ENCODE measurements at places on chromosomes 3 and 15. TPM values are rescaled to one million over a fixed set of nuclear protein-coding genes. Genes with fewer than 3 reads are reported as not detected.

Gene KNG1
- total RNA-seq, result not detected

DNA sequence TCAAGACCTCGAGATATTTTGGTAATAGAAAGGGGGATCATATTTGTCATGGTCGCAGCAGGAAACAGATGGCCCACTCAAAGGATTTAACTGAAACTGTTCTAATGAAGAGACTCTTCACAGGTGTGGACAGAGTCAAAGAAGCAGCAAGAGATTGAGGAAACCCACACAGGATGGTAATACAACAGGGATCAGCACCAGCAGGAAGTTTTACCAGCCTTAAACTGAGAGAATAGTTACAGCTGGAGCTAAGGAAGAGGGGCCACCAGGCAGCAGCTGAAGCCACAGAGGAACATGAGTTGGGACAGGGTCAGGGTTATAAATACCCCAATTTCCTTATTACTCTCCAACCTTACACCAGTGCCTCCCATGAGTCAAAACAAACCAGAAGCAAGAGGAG, 131.8 kb upstream of the UBE2E2 start:
- DNase-seq, result no peak

DNA sequence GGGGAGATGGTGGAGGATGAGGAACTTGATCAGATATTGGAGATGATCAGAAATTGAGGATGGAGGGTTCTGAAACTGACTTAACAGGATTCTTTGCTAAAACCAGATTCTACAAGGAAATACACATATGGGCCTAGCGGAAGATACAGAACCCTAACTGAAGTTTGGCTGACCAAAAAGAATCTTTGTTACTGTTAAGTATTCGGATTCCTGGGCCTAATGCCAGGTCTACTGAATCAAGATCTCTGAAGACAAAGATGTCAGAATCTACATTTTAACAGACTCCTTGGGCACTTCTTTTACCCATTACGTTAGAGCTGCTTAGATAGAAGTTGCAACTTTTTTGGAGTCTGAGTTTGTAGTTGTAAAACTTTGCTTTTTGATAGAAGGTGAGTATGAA, 137.7 kb downstream of the FNDC3B start:
- DNase-seq, result no peak

Gene KBTBD8
- total RNA-seq, result 6.1 TPM

GRCh38 chr3:9704347-9705322, 1.0 kb downstream of the CPNE9 start:
- peak; percentile 50 for DNase-seq

Gene CHRM5
- not detected for total RNA-seq

Gene LRIG1
- 32.4 TPM for total RNA-seq

Gene GPR87
- not detected for total RNA-seq

- DNase-seq, result no peak
Observed at GRCh38 chr15:96818861-96819260, 488.4 kb downstream of the NR2F2 start.

Gene CFAP100
- 0.79 TPM for total RNA-seq

DNA sequence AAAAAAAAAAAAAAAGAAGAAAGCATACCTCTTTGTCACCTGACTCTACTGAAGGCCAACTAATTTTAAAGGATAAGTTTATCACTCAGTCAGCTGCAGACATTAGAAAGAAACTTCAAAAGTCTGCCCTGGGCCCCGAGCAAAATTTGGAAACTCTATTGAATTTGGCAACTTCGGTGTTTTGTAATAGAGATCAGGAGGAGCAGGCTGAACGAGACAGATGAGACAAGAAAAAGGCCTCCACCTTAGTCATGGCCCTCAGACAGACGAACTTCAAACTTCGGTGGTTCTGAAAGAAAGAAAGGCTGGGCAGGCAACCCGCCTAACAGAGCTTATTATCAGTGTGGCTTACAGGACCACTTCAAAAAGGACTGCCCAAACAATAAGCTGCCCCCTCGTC, 18.5 kb downstream of the GLDN start:
- no peak for DNase-seq

GRCh38 chr3:69032142-69032541, 18.7 kb upstream of the EOGT start:
- no peak for DNase-seq

GRCh38 chr3:191529992-191530391, 69.0 kb downstream of the PYDC2 start:
- no peak for DNase-seq

Gene DAZL
- not detected for total RNA-seq

DNA sequence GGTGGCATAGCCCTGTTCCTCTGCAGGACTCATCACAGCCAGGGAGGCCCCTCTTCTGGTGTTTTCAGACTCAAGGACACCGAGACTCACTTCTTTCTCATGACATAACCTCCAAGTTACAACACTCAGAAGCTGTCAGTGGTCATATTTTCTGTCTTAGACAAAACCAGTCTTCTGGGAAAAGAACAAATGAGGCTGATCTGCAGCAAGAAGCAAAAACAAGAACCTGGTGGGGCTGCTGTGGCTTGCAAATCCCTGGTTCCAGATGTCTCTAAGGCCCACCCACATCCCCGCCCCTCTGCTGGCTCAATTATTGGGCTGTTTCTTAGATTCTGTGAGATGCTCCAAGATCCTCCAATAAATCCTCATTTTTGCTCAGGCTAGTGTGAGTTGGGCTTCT, 16.6 kb upstream of the LOXL1 start:
- no peak for DNase-seq

DNA sequence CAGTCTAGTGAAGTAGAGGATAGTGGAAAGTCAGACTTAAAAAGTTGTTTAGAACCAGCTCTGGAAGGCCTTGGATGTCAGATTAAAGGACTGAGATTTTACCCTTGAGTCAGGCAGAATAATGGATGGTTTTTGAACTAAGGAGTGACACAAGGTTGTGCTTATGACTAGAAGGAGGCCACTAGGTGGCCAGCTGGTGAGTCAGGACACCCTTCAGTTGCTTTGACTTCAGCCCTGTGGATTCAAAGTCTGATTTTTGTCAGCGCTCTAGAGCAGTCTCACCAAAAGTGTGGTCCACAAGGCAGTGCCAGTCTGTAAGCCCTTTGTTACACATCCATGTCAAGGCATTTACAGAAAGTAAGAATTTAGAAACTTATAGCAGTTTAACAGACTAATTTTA, 3.8 kb upstream of the GABPB1 start:
- no peak for DNase-seq

GRCh38 chr3:155502630-155503029, 209.1 kb upstream of the STRIT1 start:
- no peak for DNase-seq

DNA sequence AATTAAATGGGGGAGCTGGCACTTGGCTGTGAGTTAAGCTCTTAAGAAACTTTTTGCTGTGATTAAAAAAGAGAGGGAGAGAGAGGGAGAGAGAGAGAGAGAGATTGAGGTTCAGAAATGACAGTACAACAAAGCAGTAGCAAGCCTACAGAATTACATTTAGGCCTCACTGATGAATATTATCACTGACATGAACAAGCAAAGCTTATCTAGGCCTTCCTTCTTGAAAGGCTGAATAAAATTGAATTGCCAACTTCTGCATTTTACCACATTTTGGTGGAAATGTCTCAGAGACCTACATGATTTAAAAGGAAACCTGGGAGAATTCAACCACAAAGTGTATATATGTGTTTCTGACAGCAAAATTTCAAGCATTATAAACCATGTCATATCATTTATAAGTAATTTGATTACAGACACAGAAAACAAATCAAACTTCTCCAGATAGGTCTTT, 530.8 kb downstream of the SOX2 start:
- no peak for DNase-seq

Gene FES
- 16.2 TPM for total RNA-seq
